K562 (cell line): ENCODE measurements at places on chromosomes 12 and 14.

GRCh38 chr12:2973566-2973965 is 14.4 kb downstream of the TEAD4 start:
- no peaks in the 10 kb centered on the region for H3K27me3 ChIP-seq
- no peak for DNase-seq
- no peak overlapping the region for H3K4me3 ChIP-seq
- peaks cover 17% of the 10 kb centered on the region for H3K4me1 ChIP-seq
- no peak overlapping the region for H3K27ac ChIP-seq

- DNase-seq: no peak
- no peaks in the 10 kb centered on the region for H3K36me3 ChIP-seq
- no peaks in the 10 kb centered on the region for H3K27me3 ChIP-seq
- no peaks in the 10 kb centered on the region for H3K4me1 ChIP-seq
- H3K27ac ChIP-seq: no peak overlapping the region
- no peak overlapping the region for H3K4me3 ChIP-seq
These were observed 111.0 kb upstream of the PZP start for GRCh38 chr12:9319044-9319841.

- H3K27me3 ChIP-seq: no peaks in the 10 kb centered on the region
- no peak for DNase-seq
These were observed 1.7 kb downstream of the SUPT16H start for GRCh38 chr14:21382095-21382494.

- DNase-seq: no peak
- no peak overlapping the region for H3K27ac ChIP-seq
- H3K36me3 ChIP-seq: no peaks in the 10 kb centered on the region
These were observed 20.5 kb downstream of the KITLG start for GRCh38 chr12:88559772-88560171.

DNA sequence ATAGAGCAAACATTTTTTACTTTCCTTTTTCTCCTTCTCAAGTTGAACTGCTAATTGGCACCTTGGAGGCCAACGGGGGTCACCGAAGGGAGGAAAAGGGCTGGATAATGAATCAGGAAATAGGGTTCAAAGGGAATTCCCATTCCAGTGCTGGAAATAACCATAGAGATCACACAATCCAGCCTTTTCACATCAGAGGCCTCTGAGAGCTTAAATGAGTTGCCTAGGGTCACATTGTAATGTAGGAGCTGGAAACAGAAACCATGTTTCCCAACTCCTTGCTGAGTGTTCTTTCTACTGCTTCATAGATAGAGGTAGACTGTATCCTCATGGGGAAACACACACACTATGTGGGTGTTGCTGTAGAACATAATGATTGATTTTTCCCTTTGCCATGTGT is 60.6 kb upstream of the DDHD1 start:
- H3K27ac ChIP-seq: no peak overlapping the region
- no peaks in the 10 kb centered on the region for H3K27me3 ChIP-seq
- H3K4me1 ChIP-seq: peaks cover 8% of the 10 kb centered on the region
- no peaks in the 10 kb centered on the region for H3K36me3 ChIP-seq

DNA sequence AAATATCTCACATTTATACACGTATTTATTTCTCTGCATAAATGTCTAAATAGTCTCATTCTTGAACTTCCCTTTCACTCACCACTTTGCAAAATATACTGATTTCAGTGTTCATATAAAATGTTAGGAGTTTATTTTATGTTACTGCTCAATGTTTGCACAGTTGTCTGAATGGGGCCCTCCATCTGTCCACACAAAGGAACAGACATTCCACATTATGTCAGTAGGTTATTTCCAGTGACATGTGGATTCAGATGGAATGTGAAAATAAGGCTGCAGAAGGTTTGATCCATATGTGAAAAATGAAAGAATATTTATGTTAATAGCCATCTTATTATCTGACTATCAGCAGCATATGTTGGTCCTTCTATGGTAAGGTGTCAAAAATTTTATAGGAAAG is 994.4 kb upstream of the SEL1L start:
- no peaks in the 10 kb centered on the region for H3K27me3 ChIP-seq
- no peaks in the 10 kb centered on the region for H3K4me1 ChIP-seq
- no peak overlapping the region for H3K4me3 ChIP-seq
- H3K36me3 ChIP-seq: no peaks in the 10 kb centered on the region

DNA sequence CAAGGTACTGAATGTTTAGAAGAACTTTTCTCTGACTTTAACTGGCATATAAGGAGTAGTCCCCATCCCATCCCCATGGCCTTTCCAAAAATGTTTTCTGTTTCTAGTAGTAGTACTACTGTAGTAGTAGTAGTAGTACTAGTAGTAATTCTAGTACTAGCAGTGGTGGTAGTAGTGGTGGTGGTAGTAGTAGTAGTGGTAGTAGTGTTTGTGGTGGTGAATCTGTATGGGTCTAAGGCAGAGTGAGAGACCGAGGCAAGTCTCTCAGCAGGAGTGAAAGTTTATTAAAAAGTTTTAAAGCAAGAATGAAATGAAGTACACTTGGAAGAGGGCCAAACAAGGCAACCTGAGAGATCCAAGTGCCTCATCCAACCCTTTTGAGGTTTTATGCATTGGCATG is 58.6 kb downstream of the FOXN4 start:
- no peaks in the 10 kb centered on the region for H3K4me1 ChIP-seq
- no peak for DNase-seq

DNA sequence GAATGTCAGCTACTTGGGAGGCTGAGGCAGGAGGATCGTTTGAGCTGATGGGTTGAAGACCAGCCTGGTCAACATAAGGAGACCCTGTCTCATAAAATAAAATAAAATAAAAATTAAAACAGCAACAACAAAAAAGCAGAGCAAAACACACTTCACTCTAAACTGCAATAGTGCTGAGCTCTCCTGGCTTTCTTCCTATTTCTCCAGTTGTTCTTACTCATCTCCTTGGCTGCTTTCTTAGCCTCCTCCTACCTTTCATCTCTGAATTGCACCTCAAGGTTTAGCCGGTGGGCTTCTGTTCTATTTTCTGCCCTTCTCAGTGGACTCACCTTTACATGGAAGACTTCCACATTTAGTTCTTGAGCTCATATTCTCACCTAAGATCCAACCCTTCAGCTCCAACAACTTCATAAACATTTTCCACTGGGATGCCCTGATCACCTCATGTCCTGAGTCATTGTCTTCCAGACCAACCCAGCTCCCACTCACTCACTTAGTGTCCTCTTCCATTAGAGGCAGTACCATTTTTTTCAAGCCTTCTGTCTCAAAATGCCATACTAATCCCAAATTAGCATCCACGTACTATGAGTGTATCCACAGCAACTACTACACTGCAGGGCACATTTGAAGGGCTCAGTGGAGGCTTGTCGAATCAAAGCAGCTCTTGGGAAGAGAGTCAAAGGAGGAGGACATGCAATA is 41.2 kb upstream of the TMED10 start:
- no peak for DNase-seq
- no peaks in the 10 kb centered on the region for H3K36me3 ChIP-seq
- no peaks in the 10 kb centered on the region for H3K4me1 ChIP-seq
- H3K4me3 ChIP-seq: no peak overlapping the region
- no peak overlapping the region for H3K27ac ChIP-seq

DNA sequence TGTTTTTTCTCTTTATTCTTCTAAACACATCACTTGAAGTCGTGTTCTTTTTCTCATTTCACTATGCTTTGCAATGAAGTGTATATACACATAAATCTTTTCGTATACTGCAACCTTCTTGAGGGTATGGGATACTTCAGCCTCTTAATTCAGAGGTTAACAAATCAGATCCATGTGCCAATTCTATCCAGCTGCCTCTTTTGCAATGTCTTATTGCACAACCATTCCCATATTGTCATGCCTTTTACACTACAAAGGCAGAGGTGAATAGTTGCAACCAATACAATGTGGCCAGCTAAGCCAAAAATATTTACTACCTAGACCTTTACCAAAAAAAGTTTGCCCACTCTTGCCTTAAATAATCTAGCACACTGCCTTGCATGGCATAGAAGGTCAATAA is 224.5 kb upstream of the FOXG1 start:
- DNase-seq: no peak
- no peaks in the 10 kb centered on the region for H3K36me3 ChIP-seq
- H3K27ac ChIP-seq: no peak overlapping the region
- no peak overlapping the region for H3K4me3 ChIP-seq

- no peak overlapping the region for H3K27ac ChIP-seq
- DNase-seq: no peak
- no peaks in the 10 kb centered on the region for H3K36me3 ChIP-seq
- no peaks in the 10 kb centered on the region for H3K27me3 ChIP-seq
- H3K4me3 ChIP-seq: no peak overlapping the region
These were observed 114.2 kb downstream of the DPF3 start for GRCh38 chr14:72779679-72780078.

- no peaks in the 10 kb centered on the region for H3K36me3 ChIP-seq
- no peaks in the 10 kb centered on the region for H3K27me3 ChIP-seq
These were observed 512.6 kb downstream of the RERGL start for GRCh38 chr12:17577405-17577804.

GRCh38 chr12:106519607-106520021 is 63.2 kb upstream of the RFX4 start:
- H3K4me3 ChIP-seq: no peak overlapping the region
- H3K27me3 ChIP-seq: peaks cover 24% of the 10 kb centered on the region; the same call in 1 of the 3 replicates
- no peak overlapping the region for H3K27ac ChIP-seq
- DNase-seq: no peak
- H3K36me3 ChIP-seq: no peaks in the 10 kb centered on the region
- H3K4me1 ChIP-seq: no peaks in the 10 kb centered on the region

GRCh38 chr14:89187501-89187900 is 229.5 kb downstream of the FOXN3 start:
- H3K4me3 ChIP-seq: no peak overlapping the region
- H3K4me1 ChIP-seq: no peaks in the 10 kb centered on the region; the same call in 1 of the 2 replicates
- H3K36me3 ChIP-seq: no peaks in the 10 kb centered on the region
- H3K27ac ChIP-seq: no peak overlapping the region
- DNase-seq: no peak

GRCh38 chr12:62736596-62736995 is 198.4 kb downstream of the PPM1H start:
- H3K4me3 ChIP-seq: no peak overlapping the region
- DNase-seq: no peak
- H3K36me3 ChIP-seq: peaks cover 10% of the 10 kb centered on the region; the same call in 1 of the 3 replicates
- H3K27me3 ChIP-seq: no peaks in the 10 kb centered on the region
- H3K4me1 ChIP-seq: no peaks in the 10 kb centered on the region; the same call in 2 of the 3 replicates
- H3K27ac ChIP-seq: no peak overlapping the region

- no peaks in the 10 kb centered on the region; the same call in 2 of the 3 replicates for H3K27me3 ChIP-seq
- H3K27ac ChIP-seq: no peak overlapping the region
- H3K36me3 ChIP-seq: no peaks in the 10 kb centered on the region
- no peaks in the 10 kb centered on the region for H3K4me1 ChIP-seq
These were observed 315.4 kb downstream of the DPF3 start for GRCh38 chr14:72578514-72578913.

DNA sequence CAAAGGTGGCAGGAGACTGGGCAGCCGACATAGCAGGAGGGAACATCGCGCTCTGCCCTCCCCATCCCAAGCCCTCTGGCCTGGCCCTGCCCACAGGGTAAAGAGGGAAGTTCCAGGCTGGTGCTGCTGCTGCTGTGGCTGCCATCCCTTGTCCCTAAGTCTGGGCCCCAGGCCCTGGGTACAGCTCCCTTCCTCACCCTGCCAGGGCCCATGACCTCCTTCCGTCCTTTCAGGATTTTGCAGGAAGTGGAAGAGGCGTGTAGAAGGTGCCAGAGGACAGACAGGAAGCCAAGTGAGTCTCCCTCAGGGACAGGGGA is 14.7 kb upstream of the NCOR2 start:
- peaks cover 17% of the 10 kb centered on the region; the same call in 1 of the 2 replicates for H3K27me3 ChIP-seq
- H3K4me3 ChIP-seq: no peak overlapping the region
- H3K4me1 ChIP-seq: peaks cover 9% of the 10 kb centered on the region
- DNase-seq: no peak
- no peak overlapping the region for H3K27ac ChIP-seq

DNA sequence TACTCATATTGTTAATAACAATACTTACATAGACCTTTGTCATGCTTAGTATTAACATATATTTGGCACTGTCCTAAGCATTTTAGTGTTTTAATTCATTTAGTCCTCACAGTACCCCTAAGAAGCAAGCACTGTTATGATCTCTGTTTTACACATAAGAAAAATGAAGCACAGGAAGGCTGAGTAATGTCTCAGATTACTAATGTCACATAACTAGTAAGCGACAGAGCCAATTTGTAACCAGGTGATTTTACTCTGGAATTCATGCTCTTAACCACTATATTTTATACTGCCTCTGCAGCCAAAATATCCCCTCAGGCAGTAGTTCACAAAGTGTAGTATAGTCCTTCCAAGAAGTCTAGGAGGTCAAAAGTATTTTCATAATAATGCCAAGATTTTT is 20.3 kb downstream of the TMEM253 start:
- no peaks in the 10 kb centered on the region for H3K27me3 ChIP-seq
- no peak for DNase-seq
- H3K27ac ChIP-seq: no peak overlapping the region
- H3K4me3 ChIP-seq: no peak overlapping the region
- H3K36me3 ChIP-seq: no peaks in the 10 kb centered on the region
- no peaks in the 10 kb centered on the region for H3K4me1 ChIP-seq

- H3K27me3 ChIP-seq: no peaks in the 10 kb centered on the region
- H3K36me3 ChIP-seq: no peaks in the 10 kb centered on the region
- H3K4me3 ChIP-seq: no peak overlapping the region
- H3K4me1 ChIP-seq: no peaks in the 10 kb centered on the region
These were observed 20.5 kb downstream of the C14orf132 start for GRCh38 chr14:96059519-96060135.

GRCh38 chr12:74120644-74121043 is 417.0 kb upstream of the ATXN7L3B start:
- no peak overlapping the region for H3K4me3 ChIP-seq
- no peaks in the 10 kb centered on the region for H3K4me1 ChIP-seq
- H3K27ac ChIP-seq: no peak overlapping the region
- H3K27me3 ChIP-seq: no peaks in the 10 kb centered on the region

GRCh38 chr14:102505775-102506625 is 3.6 kb downstream of the ANKRD9 start:
- no peak for DNase-seq
- H3K4me1 ChIP-seq: peaks cover 73% of the 10 kb centered on the region
- no peaks in the 10 kb centered on the region for H3K27me3 ChIP-seq
- peaks cover 20% of the 10 kb centered on the region; the same call in 2 of the 3 replicates for H3K36me3 ChIP-seq
- H3K27ac ChIP-seq: no peak overlapping the region

GRCh38 chr12:109586385-109587296 is 13.0 kb downstream of the MVK start:
- H3K4me3 ChIP-seq: no peak overlapping the region
- no peaks in the 10 kb centered on the region for H3K4me1 ChIP-seq
- no peak for DNase-seq

DNA sequence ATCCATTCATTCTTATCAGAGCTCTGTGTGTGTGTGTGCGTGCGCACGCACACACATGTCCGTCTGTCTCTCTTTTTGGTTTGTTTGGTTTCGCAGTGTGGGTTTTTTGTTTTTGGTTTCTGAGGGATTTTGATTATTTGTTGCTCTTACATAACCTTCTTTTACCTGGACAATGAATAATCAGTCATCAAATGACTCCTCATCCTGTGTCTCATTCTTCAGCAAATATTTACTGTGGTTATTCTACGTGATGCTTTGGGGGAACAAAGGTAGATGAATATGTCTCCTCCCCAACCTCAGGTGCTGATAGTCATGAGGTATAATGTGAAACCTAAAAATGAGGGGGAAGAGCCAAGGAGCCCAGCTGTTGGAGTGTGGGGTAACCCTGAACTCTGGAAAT is 92.4 kb downstream of the SAMD4A start:
- H3K36me3 ChIP-seq: no peaks in the 10 kb centered on the region
- H3K27me3 ChIP-seq: no peaks in the 10 kb centered on the region
- H3K4me3 ChIP-seq: no peak overlapping the region
- H3K27ac ChIP-seq: no peak overlapping the region
- no peaks in the 10 kb centered on the region for H3K4me1 ChIP-seq
